Stimulated activated CD4-positive, alpha-beta T cell treated with anti-CD3 and anti-CD28 coated beads, Interleukin-4, amount 100 ng/mL, for 24 hours (primary cell): ENCODE measurements at places on chromosomes 7 and 10.

GRCh38 chr7:90560730-90561129 is 35.4 kb upstream of the CDK14 start:
- DNase-seq: no peak

GRCh38 chr10:79159785-79160184 is 91.0 kb downstream of the ZMIZ1 start:
- no peak for DNase-seq

GRCh38 chr10:122508021-122508420 is 46.7 kb downstream of the HTRA1 start:
- DNase-seq: no peak

- DNase-seq: peak; percentile 82
Observed at GRCh38 chr10:6070660-6071059, 8.5 kb upstream of the IL2RA start.

- DNase-seq: no peak
Observed at GRCh38 chr7:25885057-25885576, 266.9 kb upstream of the NFE2L3 start.

GRCh38 chr7:16403475-16403874 is 17.9 kb downstream of the CRPPA start:
- DNase-seq: no peak

GRCh38 chr10:3494131-3494837 is 290.7 kb downstream of the KLF6 start:
- no peak for DNase-seq
